ENCODE measurements at places on chromosomes 5 and 9.

- DNase-seq: peak; percentile 35
These were observed 9.9 kb upstream of the NINJ1 start for GRCh38 chr9:93143830-93144530.

GRCh38 chr9:97758334-97758916 lies 61.3 kb upstream of the XPA start:
- DNase-seq: no peak

GRCh38 chr9:110575945-110576344 lies 3.6 kb downstream of the SVEP1 start:
- no peak for DNase-seq

- DNase-seq: no peak
These were observed 3.8 kb downstream of the RGMB start for GRCh38 chr5:98777295-98777694.

- DNase-seq: no peak
These were observed 1151.6 kb upstream of the CDH9 start for GRCh38 chr5:28190011-28190410.

DNA sequence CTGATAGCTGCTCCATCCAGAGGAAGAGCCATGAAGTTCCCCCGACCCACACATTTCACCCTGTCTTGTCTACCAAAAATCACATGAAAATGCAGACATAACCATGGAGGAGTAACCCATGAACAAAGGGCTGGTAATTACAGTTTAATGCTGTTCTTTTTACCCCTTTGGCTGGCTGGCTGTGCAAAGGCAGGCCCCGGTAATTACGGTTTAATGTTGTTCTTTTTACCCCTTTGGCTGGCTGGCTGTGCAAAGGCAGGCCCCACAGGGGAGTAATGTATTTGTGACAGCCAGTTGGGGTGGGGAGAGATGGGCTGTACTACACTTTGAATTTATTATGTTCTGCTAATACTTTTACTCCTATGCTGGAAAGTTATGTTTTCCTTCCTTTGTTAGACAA lies 41.7 kb downstream of the PIK3R1 start:
- no peak for DNase-seq

GRCh38 chr5:135324160-135324559 lies 74.9 kb downstream of the MACROH2A1 start:
- DNase-seq: no peak

- DNase-seq: no peak
These were observed 4.8 kb downstream of the DENND1A start for GRCh38 chr9:123925161-123925560.

DNA sequence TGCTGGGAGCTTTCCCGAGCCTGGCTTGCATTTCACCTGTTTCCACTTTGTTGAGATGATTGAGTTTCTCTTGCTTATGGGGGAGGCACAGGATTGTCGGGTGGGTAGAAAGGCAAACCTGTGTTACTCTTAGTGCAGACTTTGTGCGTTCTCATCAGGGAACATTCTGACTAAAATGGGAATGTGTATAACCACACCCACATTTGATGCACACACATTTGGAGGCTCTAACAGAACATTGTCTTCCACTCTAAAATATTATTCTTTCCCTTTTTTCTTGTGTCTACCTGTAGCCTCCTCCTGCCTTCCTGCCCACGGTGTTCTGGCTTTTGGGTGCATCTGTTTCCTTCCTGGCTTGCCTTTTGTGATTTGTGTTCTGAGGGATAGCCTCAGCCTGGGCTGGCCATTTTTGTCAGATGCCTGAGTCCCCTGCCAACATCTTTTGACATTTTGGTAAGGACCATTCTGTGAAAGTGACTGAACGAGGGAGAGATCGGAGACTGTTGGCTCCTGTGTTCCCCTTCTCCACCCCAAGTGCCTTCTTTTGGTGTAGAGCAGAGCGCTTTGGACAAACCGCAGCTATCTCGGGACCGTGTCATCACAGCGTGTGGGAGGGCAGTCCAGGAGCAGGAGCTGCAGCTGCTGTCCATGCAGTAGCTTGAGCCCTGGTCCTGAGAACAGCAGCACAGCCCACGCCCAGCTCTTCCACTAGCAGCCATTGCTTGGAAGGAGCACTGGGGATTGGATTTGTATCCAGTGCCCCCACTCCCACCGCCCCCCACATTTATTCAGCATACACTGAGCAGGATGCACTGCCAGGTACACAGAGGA lies 101.4 kb downstream of the ARHGAP26 start:
- DNase-seq: no peak

GRCh38 chr5:146699664-146700418 lies 178.7 kb downstream of the PPP2R2B start:
- no peak for DNase-seq

DNA sequence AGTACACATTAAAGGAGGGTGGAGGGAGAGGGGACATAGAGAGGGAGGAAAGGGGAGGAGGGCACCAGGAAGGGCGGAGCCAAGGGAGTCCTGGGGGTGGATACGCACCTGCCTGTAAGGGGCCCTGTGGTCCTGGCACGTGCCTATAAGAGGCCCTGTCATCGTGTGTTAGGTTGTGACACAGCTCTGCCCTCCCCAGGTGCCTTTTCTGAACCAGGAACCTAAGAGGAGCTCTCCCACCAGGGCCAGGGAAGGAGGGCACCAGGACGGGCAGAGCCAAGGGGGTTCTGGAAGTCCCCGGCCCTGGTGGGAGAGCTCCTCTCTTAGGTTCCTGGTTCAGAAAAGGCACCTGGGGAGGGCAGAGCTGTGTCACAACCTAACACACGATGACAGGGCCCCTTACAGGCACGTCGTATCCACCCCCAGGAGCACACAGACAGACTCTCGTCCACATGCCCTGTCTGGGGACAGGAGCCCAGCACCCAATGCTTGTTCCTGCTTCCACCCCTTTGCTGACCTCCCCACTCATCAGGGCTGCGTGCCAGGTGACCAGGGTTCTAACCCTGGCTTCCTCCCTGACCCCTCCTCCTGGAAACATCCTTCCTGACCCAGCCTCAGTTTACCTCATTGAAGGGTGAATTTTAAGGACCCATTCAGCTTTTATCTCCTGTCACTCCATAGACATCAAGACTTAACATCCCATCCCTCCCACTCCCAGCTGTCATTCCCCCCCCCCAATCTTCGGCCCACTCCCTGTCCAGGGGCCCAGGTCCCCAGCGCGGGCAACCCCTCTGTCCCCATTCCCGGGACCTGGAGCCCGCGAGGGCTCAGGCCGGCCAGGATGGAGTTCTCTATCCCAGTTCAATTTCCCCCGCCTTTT lies 12.9 kb upstream of the OLFM1 start:
- no peak for DNase-seq

- DNase-seq: no peak
These were observed 670 bp upstream of the KIF2A start for GRCh38 chr5:62305358-62305714.

DNA sequence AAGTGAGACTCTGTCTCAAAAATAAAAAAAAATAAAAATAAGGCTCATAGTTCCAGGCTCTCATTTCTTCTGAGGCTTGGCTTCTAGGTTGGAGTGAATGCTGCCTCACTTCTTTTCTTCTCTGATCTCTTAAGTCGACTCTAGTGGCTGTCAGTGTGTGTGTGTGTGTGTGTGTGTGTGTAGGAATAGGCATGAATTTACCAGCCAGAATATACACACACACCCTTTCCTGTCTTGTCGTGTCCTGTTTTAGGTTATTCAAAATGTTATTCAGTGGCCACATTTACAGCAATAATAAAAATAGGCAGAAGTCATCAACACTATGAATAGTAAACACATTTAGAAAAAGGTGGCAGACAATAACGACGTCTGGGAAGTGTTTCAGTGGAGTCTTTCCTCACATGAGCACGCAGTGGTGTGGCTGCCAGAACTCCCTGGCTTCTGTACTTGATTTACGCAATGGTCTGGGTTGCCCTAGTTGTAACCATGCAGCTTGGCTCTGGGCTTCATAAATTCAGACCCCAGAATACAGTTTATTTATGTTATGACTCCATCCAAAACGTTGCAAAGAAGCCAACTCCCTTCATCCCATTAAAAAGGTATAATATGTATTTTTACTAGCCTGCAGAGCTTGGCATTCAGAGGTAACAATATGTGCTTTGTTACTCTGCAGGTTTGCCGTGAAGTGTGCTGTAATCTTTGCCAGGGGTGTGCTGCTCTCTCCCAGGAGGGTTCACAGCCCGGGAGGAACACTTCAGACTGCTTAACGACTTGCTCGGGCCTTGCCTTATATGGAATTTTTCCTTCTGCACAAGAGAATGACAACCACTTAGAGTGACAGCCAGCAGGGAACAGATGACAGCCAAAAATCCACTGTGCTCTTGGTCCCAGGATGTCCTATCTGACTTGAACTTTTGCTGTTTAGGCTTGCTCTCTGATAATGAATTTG lies 34.4 kb upstream of the PALM2AKAP2 start:
- no peak for DNase-seq

DNA sequence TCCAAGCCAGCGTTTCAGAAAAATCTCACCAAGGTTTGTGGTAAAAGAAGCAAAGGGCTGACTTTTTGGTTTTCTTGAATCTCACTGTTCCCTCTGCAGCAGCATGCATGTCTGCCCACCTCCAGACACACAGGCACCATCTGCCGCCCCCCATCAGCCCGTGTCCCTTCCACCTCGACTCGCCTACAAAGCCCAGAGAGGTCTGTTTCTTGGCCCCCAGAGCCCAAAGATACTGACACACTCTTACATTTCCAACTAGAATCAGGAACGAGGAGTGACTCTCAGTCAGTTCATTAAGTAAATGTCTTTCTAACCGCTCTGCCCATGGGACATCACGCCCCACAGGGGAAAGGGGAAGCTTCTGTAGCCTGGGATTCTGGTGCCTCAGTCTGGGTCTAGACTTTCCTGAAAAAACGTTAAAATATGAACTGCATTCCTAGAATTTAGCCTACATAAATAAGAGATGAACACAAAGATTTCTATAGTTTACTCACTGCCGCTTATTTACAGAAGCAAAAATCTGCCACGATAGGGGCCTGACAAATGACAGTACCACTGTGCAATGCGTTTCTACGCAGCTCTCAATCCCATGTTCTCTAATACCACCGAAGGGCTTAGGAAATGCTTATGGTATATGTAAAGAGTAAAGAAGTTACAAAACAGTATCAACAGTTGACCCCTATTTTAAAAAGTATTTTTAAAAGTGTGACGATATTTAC lies 4.1 kb downstream of the IL4 start:
- DNase-seq: no peak

GRCh38 chr5:163917747-163918146 lies 412.3 kb downstream of the MAT2B start:
- no peak for DNase-seq

- no peak for DNase-seq
These were observed 16.9 kb upstream of the CPLX2 start for GRCh38 chr5:175854231-175855040.

DNA sequence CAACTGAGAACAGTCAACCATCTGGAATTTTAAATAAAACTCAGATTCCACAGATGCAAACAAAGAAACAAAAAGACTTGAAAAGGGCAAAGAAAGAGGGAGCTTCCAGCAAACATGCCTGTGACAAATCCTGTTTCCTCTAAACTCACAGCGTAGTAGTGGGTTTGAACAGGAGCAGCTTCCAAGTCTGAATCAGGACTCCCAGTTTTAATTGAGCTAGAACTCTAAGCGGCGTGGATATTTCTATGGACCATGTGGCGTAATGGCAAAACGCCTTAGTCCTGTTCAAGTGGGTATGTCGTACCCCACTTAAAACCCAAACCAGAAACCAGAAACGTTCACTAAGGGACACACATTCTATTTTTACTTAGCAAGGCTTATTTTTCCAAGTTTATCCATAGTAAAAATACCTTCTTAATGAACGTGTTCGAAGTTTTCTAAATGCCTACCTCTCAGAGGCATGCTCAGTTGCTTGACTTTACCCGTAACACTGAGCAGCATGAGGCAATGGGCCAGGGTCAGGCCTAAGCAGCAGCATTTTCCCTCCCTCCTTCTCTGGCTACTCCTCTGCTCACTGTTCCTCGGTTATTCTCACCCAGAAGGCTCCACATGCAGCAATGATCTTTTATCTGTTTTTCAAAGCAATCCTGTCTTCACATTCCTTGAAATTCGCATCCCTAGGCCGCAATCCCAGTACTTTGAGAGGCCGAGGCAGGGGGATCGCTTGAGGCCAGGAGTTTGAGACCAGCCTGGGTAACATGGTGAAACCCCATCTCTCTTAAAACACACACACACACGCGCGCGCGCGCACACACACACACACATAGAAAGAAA lies 77.9 kb downstream of the FNBP1 start:
- DNase-seq: no peak

DNA sequence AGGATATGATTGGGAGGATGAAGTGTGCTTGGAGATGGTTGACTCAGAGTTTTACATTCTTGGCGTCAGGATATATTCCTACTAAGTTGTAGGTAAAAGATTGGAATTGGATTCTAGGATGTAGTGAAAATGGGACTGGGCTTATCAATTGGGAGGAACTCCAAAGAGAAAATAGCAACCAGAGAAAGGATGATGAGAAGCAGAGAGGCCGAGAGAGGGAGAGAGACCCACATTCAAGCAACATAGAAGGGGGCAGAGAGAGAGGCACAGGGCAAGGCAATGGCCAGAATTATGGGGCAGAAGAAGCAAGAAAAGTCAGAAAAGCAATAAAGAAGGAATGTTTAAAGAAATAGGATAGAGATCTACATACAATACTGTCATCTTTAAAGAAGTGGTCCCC lies 217.9 kb upstream of the ACTBL2 start:
- DNase-seq: no peak

GRCh38 chr5:68744206-68744605 lies 349.6 kb upstream of the SLC30A5 start:
- DNase-seq: no peak

DNA sequence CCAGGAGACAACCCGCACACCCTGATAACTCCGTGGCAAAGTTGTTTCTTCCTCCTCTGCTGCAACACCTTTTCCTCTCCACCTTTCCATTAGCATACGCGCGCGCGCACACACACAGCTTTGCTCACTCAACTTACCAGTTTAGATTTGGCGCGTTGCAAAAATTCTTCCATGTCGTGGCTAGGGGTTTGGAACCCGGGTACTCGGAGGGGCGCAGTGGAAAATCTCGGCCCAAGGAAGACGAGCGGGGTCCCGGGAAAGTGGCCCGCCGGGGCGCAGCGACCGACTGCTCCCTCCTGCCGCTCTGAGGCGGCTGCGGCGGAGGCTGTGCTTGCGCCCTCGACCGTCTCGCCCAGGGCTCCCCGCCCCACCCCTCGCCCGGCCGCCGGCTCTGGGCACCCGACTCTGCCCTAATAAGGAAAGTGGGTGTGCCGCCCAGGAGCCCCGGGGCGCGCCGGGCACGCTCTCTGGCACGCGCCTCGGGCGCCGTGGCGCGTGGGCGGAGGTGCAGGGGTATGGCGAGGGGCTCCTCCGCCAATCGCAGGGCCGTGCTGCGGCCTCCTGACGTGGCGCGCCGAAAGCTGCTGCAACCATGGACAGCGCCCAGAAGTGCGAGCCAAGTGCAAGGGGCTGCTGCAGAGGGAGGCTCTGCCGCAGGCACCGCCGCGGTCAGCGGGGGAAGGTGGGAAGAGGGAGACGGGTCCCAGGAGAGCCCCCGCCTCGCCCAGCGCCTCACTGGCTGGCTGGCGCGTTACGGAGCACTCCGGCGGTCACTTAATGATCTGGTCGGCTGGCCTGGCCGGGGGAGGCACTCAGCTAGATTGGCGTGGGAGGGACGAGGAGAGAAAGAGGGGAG lies at the start of gene PRUNE2:
Gene PRUNE2, minus strand, starts transcription at position 324 of the 856 bp plus-strand sequence. Its CDS starts 151 bp downstream, at position 173.
- peak; percentile 3 for DNase-seq

GRCh38 chr5:172541099-172541772 lies 86.9 kb upstream of the SH3PXD2B start:
- no peak for DNase-seq
